ENCODE measurements at places on chromosomes 12 and 14.
A peak's percentile ranks its signal among the peaks of the same experiment; 100 is the strongest.

GRCh38 chr12:116067892-116068291 is 209.6 kb downstream of the MED13L start:
- no peaks in the 10 kb centered on the region for H3K27me3 ChIP-seq
- no peak overlapping the region for H3K27ac ChIP-seq
- DNase-seq = no peak
- no peaks in the 10 kb centered on the region for H3K36me3 ChIP-seq
- H3K4me3 ChIP-seq = no peak overlapping the region

DNA sequence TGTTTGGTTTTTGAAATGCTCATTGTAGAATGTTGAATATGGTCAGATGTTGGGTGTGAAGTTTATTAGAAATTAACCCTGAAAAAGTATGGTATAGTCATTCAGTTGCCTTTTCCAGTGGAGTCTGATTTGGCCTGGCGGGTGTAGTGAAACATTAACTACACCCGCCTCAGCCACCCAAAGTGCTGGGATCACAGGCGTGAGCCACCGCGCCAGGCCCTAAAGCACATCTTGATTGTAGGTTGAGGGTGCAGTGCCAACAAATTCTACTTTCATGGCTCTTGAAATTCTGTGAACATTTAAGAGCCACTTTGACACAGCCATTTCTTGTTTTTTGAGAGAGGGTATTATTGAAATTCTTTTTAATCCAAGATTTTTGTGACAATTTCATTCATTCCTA is 624.9 kb downstream of the DIO2 start:
- no peak overlapping the region for H3K27ac ChIP-seq
- no peak for DNase-seq
- no peak overlapping the region for H3K4me3 ChIP-seq
- no peaks in the 10 kb centered on the region for H3K36me3 ChIP-seq

GRCh38 chr12:66331016-66331415 is 28.7 kb downstream of the HELB start:
- peaks cover 10% of the 10 kb centered on the region for H3K36me3 ChIP-seq
- DNase-seq = no peak
- H3K27me3 ChIP-seq = no peaks in the 10 kb centered on the region
- H3K4me1 ChIP-seq = no peaks in the 10 kb centered on the region
- no peak overlapping the region for H3K27ac ChIP-seq

DNA sequence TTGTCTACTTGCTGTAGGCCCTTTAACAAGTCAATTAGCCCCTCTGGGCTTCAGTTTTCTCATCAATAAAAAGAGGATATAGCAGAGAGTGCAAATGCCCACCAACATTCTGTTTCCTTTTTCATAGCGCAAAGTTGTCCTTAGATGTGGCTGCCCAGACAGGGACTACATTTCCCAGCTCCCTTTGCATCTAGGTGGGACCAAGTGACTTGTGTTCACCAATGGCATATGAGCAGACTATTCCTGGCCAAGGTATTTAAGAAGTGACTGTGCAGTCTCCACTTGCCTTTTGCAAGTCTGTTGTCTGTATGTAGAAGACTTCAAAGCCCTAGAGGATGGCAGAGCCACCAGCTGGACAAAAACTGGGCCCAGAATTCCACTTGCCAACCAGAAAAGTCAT is 59.7 kb downstream of the DAO start:
- no peaks in the 10 kb centered on the region for H3K36me3 ChIP-seq
- H3K4me1 ChIP-seq = no peaks in the 10 kb centered on the region
- H3K27me3 ChIP-seq = peaks cover 3% of the 10 kb centered on the region

DNA sequence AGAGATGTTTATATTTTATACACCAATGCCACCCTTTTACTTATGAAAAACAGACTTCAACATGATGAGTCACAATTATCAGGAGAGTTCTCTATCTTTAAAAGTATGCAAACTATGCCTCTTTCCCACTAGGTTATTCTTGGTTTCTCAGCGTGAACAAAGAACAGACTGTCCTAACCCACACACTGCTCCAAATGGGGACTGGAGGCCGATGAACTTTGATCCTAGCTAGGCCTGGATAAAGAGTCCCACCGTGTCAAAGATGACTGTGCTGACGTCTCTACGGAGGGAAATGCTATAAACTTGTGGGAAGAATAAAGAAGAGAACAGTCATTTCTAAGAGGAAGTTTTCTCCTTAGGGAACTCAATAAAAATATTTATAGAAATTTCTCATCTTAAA is 160.1 kb downstream of the EPS8 start:
- H3K36me3 ChIP-seq = peaks cover 9% of the 10 kb centered on the region
- DNase-seq = peak; percentile 89
- H3K27me3 ChIP-seq = no peaks in the 10 kb centered on the region

DNA sequence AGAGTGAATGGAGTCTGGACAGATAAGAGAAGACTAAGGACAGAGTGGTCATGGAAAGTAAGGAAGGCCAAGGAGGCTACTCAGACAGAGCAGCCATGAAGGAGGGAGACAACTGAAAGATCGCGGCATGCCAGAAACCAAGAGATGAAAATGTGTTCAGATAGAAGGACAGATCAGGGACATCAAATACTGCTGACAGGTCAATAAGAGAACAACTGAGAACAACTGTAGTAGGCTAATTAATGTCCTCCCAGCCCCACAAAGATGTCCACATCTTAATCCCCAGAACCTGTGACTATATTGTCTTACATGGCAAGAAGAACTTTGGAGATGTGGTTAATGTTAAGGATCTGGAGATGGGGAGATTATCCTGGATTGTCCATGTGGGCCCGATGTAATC is 15.0 kb upstream of the HELB start:
- no peaks in the 10 kb centered on the region for H3K27me3 ChIP-seq
- H3K4me1 ChIP-seq = no peaks in the 10 kb centered on the region
- no peak overlapping the region for H3K4me3 ChIP-seq
- H3K36me3 ChIP-seq = no peaks in the 10 kb centered on the region
- no peak for DNase-seq

DNA sequence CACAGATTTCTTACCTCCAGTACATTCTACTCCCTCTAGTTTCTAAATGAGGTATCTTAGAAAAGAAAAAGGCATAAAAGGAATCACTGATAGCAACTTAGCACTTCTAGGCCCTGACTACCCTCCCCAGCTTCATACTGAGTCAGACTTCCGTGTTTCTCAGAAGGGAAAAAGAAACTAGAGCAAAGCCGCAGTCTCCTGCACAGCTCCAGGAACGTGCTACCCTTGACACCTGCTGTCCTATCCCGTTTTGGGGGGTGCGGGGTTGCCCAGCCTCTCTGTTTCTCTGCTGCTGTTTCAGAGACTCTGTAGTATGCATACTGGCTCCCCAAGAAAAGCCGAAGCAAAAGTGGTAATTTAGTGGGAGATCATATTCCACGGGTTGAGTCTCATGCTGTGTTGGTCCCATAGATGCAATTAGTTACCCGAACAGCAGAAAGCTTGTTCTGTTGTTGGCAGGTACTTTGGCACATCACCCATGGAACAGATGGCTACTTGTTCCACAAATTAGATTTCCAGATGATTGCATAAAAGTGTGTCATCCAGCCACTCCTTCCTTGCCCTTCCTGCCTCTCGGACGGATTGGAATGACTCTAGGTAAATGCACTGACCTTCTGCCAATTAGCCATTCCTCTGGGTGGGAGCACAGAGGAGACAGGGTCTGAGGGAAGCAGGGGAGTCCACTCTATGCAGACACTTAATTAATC is 438.1 kb downstream of the FUT8 start:
- no peaks in the 10 kb centered on the region for H3K36me3 ChIP-seq
- peak; percentile 46 for DNase-seq
- no peaks in the 10 kb centered on the region for H3K4me1 ChIP-seq
- H3K4me3 ChIP-seq = no peak overlapping the region
- no peak overlapping the region for H3K27ac ChIP-seq

DNA sequence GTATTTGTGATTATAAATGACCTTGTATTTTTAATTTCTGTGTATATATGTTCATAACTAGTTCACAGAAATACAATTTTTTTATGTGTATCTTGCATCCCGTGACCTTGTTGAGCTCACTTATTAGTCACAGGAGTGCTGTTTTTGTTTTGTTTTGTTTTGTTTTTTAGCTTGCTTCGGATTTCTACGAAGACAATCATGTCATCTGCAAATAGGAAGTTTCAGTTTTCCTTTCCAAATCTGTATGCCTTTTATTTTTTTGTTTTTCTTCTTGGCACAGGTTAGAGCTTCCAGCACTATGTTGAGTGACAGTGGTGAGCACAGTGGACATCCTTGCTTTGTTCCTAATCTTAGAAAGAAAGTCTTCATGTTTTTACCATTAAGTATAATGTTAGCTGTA is 229.2 kb upstream of the GARIN6 start:
- no peaks in the 10 kb centered on the region for H3K36me3 ChIP-seq
- H3K27ac ChIP-seq = no peak overlapping the region
- no peak overlapping the region for H3K4me3 ChIP-seq
- DNase-seq = no peak
- H3K27me3 ChIP-seq = no peaks in the 10 kb centered on the region
- H3K4me1 ChIP-seq = no peaks in the 10 kb centered on the region

DNA sequence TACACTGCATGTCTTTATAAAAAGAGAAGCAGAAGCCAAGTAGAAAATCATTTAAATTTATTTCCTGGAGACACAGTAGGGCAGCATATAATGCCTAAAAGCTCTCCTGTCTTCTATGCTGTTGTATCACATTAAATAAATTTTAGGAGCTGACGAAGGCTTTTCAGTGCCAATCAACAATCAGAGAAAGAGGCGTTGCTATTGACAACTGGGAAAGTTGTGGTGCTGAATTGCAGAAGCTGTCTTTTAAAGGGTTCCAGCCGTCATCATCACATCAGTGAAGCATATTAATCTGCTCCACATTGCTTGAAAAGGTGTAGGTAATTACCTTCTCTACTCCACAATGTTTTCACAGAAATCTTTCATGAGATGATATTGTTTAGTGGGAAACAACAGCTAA is 103.9 kb downstream of the FSCB start:
- no peak for DNase-seq
- no peak overlapping the region for H3K4me3 ChIP-seq
- H3K36me3 ChIP-seq = no peaks in the 10 kb centered on the region
- no peak overlapping the region for H3K27ac ChIP-seq
- no peaks in the 10 kb centered on the region for H3K4me1 ChIP-seq

DNA sequence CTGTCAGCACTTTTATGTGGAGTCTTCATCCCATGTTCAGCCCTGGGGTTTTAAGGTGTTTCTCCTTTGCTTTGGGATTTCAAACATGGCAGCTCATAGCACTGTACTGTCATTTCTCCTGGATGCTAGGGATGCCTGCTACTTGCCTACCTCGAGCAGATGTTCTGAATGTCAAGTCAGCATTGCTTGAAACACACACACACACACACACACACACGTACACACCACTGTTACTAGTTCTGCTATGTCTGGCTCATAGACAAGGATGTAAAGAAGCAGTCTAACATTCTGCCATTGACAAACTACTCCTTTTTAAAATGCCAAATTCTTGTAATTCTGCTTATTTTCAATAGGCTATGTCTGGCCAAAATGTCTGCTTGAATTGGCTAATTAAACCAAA is 72.7 kb downstream of the SAMD4A start:
- no peaks in the 10 kb centered on the region for H3K27me3 ChIP-seq
- peak overlapping the region; percentile 90 for H3K27ac ChIP-seq
- peaks cover 2% of the 10 kb centered on the region for H3K36me3 ChIP-seq
- peaks cover 41% of the 10 kb centered on the region for H3K4me1 ChIP-seq
- no peak for DNase-seq

- H3K27ac ChIP-seq = no peak overlapping the region
- H3K4me3 ChIP-seq = no peak overlapping the region
- DNase-seq = no peak
- H3K36me3 ChIP-seq = peaks cover 31% of the 10 kb centered on the region
These were observed 56.4 kb downstream of the EP400 start for GRCh38 chr12:132006056-132006680.

DNA sequence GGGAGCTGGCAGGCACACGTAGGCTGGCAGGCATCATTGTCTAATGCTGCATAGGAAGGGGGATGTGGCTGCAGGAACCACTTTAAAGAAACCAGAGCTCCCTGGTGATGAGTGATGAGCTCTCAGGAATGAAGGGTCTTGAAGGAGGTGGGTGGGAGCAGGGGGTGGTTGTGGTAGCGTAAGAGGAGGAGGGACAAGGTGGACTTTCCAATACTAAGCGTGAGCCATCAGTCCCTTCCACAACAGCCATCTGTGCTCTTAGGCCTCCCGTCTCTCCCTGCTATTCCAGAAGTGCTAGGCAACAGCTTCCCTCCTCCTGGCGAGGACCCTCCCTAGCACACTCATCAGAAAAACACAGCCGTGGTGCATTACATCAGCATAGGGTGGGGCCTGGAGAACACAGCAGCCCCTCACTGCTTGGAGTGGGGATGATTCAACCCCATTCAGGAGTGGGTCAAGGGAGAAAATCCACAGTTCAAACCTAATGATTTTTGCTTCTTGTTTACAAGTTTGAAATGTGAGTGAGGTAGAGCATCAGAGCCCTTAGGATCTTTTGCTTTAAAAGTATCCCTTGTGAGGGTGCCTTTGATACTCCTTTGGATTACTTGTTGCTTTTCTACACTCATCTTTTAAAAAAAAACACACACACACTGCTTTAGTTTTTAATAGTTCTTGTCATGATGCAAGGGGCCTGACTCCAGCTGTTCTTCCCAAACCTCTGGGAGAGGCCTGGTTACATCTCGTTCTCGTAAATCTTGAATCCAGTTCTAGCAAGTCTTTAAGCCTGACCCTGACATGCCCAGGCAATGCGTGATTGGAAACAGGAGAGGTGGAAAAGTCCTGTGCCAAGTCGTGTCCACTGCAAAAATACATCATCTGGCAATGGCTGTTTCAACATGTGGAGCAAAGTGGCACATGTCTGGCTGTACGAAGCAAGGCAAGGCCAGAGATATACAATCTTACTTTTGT is 356.4 kb upstream of the DDHD1 start:
- H3K4me1 ChIP-seq = peaks cover 10% of the 10 kb centered on the region
- no peak overlapping the region for H3K4me3 ChIP-seq
- H3K27ac ChIP-seq = peak overlapping the region; percentile 83
- H3K36me3 ChIP-seq = no peaks in the 10 kb centered on the region
- no peaks in the 10 kb centered on the region for H3K27me3 ChIP-seq

DNA sequence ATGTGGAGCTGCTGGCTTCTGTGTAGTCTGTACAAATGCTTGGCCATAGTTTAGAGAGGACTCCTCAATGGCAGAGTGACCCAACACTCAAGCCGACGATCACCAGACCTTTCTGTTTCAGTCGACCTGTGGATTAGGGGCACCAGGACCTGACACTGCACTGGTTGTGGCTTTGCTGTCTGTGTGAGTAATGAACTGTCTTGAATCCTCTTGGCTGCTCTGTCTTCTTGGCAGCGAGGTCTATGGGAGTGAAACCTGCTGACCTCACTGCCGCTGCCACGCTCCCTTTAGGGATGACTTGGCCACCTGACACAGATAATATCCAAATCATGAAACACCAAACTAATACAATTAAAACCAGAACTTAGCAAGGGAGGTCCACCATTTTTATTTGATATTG is 83.5 kb upstream of the C14orf180 start:
- H3K27me3 ChIP-seq = peaks cover 2% of the 10 kb centered on the region
- no peak overlapping the region for H3K27ac ChIP-seq
- no peak for DNase-seq
- H3K36me3 ChIP-seq = no peaks in the 10 kb centered on the region
- H3K4me3 ChIP-seq = no peak overlapping the region

Measured in muscle of leg (tissue), 16 donors.